ENCODE measurements at places on chromosomes 16 and 17.

- DNase-seq: no peak
Measured at GRCh38 chr17:13736916-13737315, 135.2 kb upstream of the HS3ST3A1 start.

- no peak for DNase-seq
Measured at GRCh38 chr17:6177941-6178694, 107.9 kb downstream of the WSCD1 start.

- DNase-seq: peak; percentile 29
Measured at GRCh38 chr16:67428146-67428731, 2.7 kb upstream of the HSD11B2 start.

DNA sequence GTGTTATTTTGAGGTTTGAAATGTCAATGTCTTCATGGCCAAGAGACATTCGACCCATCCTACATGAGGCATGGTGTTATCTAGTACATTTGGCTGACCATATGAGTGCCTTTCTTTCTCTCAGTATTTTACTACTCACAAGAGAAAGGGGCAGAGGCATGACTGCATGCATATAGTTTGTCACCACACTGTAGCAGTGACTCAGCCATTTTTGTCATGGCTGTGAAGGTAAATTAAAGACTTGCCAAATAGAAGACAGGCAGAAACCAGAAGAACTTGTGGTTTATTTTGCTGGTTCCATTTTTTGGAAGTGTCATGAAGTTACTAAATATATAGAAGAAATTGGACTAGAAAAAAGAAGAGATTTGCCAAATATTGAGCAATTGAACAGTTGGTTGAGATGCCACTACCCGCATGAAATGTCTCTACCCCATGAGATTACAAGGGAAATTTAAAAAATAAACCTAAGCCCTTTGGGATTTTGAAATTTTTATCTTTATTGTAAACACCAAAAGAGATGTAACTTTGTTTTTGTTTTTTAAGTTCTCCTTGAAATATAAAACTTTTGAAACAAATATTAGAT lies 170.3 kb downstream of the CHD9 start:
- DNase-seq: no peak

Data from T-helper 1 cell (primary cell).